ENCODE measurements at places on chromosomes 7 and 10. TPM values are rescaled to one million over a fixed set of nuclear protein-coding genes. Genes with fewer than 3 reads are reported as not detected.

The ZPBP gene
- 0.81 TPM for total RNA-seq

The CCZ1B gene
- 15.1 TPM for total RNA-seq

The GATA3 gene
- total RNA-seq: 2.2 TPM

The STAMBPL1 gene
- 39.3 TPM for total RNA-seq

DNA sequence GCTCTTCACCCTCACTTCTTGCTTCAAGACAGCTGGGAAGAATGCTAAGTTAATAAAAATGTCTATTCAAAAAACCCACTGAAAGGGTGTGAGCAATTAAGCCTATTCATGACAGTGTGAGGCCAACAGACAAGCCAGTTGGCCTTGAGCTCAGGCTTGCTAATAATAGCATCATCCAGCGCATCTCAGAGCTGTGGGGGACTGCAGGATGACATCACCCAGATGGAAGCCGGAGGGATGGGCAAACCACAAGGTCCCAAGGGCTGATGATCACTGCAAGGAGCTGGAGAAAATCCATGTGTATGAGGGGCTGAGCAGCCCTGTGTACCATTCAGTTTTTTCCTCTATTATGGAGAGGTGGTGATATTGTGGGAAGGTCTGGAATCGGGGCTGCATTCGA, 770.4 kb downstream of the TNS3 start:
- DNase-seq: no peak

GRCh38 chr7:14762561-14762960, 140.0 kb downstream of the DGKB start:
- DNase-seq: no peak

GRCh38 chr10:102511583-102512274, 8.0 kb downstream of the SUFU start:
- peak; percentile 56 for DNase-seq

GRCh38 chr7:44587843-44588711, 6.0 kb upstream of the TMED4 start:
- no peak for DNase-seq
